ENCODE measurements at places on chromosomes 2 and 18.

DNA sequence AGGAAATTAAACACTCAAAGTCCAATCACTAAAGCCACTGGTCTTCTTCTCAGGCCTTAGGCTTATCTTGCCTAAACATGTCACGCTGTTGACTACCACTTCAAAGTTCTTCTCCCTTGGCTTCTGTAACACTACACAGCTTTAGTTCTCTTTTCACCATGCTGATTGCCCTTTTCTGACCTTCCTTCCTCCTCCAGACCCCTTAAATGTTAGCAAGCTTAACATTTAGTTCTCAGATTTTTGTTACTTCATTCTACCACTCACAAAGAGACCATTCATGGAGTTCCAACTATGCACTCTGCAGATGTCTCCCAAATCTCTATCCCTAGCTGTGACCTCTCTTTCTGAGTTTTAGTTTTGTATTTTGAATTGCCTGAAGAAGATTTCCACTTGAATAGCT, 64.4 kb downstream of the TTC21B start:
- DNase-seq: no peak

- DNase-seq: no peak
Observed at GRCh38 chr2:203681978-203682377, 24.5 kb upstream of the CD28 start.

DNA sequence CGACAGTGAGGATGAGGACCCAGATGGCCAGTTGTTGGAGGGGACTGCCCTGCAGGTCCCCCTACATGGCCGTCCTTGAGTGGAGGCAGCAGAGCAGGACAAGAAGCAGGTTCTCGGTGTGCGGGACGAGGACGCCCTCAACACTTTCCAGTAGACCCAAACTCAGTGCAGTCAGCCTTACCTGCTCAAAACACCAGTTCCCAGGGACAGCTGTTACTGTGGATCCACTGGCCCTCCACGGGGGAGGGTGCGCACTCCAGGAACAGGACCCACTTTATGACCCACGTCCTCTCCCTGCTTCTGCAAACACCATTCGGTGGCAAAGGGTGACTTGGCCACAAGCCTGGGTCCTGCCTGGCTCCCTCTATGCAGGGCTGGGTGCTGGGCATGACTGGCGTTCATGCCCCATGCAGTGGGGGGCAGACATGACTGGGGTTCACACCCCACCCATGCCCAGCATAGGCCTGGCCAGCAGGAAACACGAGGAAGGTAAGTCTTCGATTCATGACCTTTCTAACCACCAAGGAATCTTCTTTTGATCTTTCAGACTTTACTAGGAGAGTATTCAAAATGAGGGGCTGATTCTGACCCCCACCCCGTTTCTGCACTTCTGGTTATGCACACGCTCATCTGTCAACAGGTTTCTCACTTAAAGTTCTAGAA, 233.7 kb downstream of the HDAC4 start:
- DNase-seq: no peak

DNA sequence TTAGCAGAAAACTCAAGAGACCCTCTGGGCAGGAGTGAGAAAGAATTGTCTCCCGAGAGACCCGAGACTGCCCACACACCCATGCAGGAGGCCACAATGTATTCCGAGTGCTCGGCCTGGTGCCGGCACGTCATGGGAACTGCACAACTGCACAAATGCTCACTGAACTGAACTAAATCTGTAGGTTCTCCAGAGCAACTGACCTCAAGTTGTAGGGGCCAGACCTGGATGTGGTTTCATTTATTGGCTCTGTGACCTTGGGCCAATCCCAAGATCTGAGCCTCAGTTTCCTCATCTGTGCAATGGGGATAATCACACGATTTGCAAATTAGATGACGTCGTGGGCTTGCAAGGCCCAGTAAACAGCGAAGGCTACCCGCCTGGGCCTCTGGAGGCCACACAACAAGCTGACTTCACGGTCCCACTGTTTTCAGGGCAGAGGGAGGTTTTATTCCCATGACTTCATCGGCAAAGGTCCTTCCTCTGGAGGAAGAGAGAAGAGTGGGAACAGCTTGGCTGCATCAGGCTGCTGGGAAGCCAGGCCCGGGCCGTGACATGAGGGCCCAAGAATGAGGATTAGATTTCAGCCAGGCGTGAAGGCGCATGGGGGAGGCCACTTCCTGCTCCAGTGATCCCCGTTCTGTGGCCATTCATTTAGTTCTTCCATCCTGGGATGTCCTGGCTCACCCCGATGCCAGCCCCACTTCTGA, 3.6 kb upstream of the ERFE start:
- no peak for DNase-seq

GRCh38 chr2:216107760-216108159, 1.4 kb upstream of the XRCC5 start:
- no peak for DNase-seq

DNA sequence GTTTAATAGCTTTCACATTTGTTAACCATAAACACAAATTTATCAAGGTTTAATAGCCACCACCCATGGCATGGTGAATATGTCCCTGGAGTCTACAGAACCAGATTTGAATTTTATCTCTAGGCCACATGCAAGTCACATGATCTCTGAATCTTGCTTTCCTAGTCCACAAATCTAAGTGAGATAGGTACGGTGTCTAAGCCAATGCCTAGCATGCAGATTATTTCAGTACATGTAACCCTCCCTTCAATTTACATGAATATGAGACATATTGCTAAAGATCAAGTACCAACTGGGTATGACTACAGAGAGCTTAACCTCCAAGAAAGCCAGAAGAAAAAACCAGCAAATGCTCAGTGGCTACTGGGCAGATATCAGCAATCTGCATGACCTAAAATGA, 10.0 kb downstream of the ZNF24 start:
- no peak for DNase-seq

Data from bone marrow (tissue), 2 donors.